ENCODE measurements at places on chromosomes 12 and 14.

- H3K4me3 ChIP-seq, result no peak overlapping the region
- DNase-seq, result no peak
- H3K4me1 ChIP-seq, result peaks cover 2% of the 10 kb centered on the region
- no peak overlapping the region for H3K27ac ChIP-seq
- no peaks in the 10 kb centered on the region for H3K27me3 ChIP-seq
- no peaks in the 10 kb centered on the region for H3K36me3 ChIP-seq
Observed at GRCh38 chr12:64894827-64895475, 70.5 kb downstream of the TBC1D30 start.

GRCh38 chr14:35333264-35333730, 41.1 kb downstream of the PSMA6 start:
- no peaks in the 10 kb centered on the region for H3K36me3 ChIP-seq
- no peaks in the 10 kb centered on the region for H3K27me3 ChIP-seq
- H3K4me1 ChIP-seq, result peaks cover 9% of the 10 kb centered on the region
- DNase-seq, result no peak

DNA sequence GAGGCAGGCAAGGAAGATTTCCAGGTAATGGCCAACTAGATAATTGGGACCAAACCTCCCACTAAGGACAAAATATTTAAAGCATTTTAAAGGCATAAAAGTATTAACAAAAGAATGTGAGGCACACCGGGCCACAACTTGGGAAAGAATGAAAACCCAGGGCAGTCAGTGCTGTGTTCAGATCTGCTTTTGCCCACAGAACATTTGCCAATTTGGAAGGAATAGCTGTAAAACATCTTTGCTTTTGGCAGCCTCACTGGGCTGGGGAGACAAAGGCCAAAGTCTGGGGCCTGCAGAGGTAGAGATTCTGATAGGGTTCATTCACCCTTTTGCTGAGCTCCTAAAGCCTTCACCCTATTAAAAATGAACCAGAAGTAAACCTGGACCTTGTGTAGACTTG, 82.3 kb downstream of the SYNE3 start:
- H3K36me3 ChIP-seq, result no peaks in the 10 kb centered on the region
- H3K27ac ChIP-seq, result no peak overlapping the region
- no peaks in the 10 kb centered on the region for H3K27me3 ChIP-seq
- DNase-seq, result no peak

DNA sequence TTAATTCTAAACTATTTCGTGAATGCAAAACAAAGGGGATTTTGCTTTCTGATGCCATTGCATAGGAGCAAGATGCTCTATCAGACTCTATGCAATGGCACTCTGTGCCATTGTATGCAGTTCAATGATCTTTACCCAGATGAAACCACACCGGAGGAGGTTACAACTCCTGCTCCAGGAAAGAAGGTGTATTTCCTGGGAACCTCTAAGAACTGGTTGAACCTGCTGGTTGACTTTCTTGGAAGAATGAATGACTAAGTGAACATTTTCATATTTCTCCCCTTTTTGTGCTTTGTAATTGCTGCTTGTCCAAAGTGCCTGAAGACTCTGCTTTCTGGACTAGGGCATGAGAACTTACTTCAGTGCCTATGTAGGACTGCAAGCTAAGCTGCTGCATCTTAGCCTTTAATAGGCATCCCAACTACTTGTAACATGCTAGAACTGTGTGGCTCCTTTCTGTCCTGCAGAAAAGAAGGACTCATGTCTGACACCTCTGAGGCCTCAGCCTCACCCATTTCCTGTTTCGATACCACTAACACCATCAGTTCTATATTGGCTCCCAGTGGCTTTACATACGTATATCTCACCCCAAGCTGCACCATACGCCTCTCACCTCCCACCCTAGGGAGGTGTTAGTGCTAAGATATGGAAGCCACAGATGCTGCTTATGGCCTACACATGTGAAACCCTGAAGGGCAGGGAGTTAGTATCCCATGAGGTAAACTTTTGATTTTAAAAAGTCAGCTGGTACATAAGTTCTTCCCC, 193.5 kb upstream of the CNOT2 start:
- no peak overlapping the region for H3K4me3 ChIP-seq
- no peaks in the 10 kb centered on the region for H3K36me3 ChIP-seq
- H3K27me3 ChIP-seq, result no peaks in the 10 kb centered on the region
- no peak for DNase-seq

DNA sequence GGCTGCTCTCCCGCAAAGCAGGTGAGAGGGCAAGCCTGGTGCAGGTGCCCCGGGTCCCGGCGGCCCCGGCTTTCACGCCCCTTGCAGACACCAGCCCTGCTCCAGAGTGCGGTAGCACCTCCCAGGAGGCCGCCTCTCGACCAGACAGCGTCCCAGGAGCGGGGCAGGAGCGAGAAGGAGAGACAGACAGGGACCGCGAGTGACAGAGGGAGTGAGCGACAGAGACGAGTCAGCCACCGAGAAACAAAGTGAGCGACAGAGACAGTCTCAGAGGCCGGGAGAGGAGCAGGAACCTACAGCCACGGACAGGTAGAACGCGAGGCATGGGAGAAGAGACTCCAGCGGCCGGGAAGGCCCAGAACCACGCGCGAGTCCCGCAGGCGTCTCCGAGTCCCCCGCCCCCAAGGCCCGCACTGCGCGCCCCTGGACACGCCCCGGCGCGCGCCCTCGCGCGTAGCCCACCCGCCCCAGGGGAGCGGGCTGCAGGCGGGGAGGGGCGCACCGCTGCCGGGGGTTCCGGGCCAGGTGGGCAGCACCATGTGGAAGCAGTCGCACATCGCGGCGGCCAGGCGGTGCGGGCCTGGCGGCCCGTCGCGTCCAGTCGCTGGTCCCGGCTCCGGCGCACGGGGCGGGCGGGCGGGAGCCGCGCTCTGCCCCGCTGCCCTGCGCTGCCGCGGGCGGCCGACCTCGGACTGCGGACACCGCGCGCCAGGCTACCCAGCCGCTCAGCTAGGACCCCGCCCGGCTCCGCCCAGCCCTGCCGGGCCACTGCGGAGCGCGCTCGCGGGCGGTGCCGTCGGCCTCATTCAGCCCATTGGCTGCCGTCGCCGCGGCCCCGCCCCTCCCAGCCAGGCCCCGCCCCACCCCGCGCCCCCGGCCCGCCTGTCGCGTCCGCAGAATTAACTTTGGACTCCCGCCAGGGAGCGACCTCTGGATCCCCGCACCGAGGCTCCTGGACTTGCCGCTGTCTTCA, at the start of gene AHNAK2:
TSS of gene AHNAK2 (minus strand) at position 694 of the 973 bp plus-strand sequence. CDS start at position 557, 137 bp downstream.
- peak; percentile 54 for DNase-seq
- peaks cover 16% of the 10 kb centered on the region for H3K27me3 ChIP-seq
- H3K27ac ChIP-seq, result no peak within 1 kb of the TSS
- H3K4me1 ChIP-seq, result no peaks in the 10 kb centered on the region
- no peaks in the 10 kb centered on the region for H3K36me3 ChIP-seq

DNA sequence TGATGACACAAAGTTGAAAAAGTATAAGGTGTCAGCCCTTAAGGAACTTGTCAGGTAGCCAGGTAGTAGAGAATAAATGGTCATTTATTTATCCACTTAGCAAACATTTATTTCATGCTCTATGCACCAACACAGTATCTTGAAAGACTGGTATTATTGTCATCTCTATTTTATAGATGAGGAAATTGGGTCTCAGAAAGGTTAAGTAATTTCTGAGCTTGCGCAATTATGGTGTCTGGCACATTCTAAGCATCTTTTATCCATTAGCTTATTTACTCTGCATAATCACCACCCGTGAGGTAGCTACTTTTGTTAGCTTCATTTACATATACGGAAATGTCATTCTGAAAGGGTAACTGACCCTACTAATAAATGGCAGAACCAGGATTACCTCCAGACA, 2.5 kb upstream of the UTP20 start:
- H3K36me3 ChIP-seq, result no peaks in the 10 kb centered on the region
- no peaks in the 10 kb centered on the region for H3K27me3 ChIP-seq
- H3K27ac ChIP-seq, result no peak overlapping the region
- no peak overlapping the region for H3K4me3 ChIP-seq
- no peaks in the 10 kb centered on the region for H3K4me1 ChIP-seq

GRCh38 chr14:58749066-58749669, 111.4 kb downstream of the DACT1 start:
- H3K27me3 ChIP-seq, result no peaks in the 10 kb centered on the region
- H3K4me1 ChIP-seq, result no peaks in the 10 kb centered on the region
- H3K36me3 ChIP-seq, result no peaks in the 10 kb centered on the region
- no peak overlapping the region for H3K27ac ChIP-seq
- H3K4me3 ChIP-seq, result no peak overlapping the region
- DNase-seq, result no peak

GRCh38 chr14:37140176-37140575, 32.2 kb downstream of the SLC25A21 start:
- no peak overlapping the region for H3K4me3 ChIP-seq
- no peaks in the 10 kb centered on the region for H3K4me1 ChIP-seq
- H3K27ac ChIP-seq, result no peak overlapping the region
- DNase-seq, result no peak
